ENCODE measurements at places on chromosomes 16 and 17.

- DNase-seq: no peak
These were observed 6.5 kb upstream of the ORAI3 start for GRCh38 chr16:30942426-30942806.

DNA sequence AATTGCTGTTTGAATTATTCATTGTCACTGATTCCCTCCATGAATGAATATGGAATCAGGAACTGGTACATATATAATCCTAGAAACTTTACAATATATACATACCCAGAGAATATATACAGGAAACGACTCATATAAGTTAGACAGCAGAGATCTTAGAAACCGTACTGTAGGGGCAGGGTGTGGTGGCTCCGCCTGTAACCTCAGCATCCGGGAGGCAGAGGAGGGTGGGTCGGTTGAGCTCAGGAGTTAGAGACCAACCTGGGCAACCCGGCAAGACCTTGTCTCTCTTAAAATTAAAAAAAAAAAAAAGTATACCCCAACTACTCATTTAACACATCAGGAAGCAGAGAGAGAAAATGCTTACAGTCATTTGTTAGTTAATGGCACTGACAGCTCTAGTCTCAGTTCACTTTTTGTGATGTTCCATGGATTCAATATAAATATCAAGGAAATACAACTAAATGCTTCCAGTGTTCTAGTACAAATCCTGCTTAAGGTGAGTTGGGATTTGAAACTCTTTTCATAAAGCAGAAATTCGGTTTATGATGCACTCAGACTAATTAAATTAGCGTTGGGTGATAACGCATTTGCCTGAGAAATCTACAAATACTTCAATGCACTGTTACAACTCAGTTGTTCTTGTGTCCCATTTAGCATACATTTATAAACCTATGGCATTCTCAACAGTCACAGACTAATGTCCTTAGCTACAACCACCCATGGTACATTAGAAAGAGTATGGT is 5.6 kb downstream of the GLG1 start:
- no peak for DNase-seq

- DNase-seq: no peak
These were observed at the start of gene SNX20 for GRCh38 chr16:50681021-50681885. TSS of gene SNX20 (minus strand) at chr16:50681312. CDS start at chr16:50677526, 3,786 bp downstream.

- no peak for DNase-seq
These were observed 50.3 kb downstream of the SCNN1G start for GRCh38 chr16:23232806-23233205.

DNA sequence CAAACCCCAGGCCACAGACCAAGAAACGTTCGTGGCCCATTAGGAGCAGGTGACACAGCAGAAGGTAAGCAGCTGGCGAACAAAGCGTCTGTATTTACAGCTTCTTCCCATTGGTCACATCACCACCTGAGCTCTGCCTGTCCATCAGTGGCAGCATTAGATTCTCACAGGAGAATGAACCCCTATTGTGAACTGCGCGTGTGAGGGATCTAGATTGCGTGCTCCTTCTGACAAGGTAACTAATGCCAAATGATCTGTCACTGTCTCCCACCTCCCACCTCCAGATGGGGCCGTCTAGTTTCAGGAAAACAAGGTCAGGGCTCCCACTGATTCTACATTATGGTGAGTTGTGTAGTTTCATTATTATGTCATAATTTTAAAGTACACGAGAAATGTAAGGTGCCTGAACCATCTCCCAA is 186.3 kb downstream of the CPPED1 start:
- DNase-seq: no peak

- no peak for DNase-seq
These were observed 24.4 kb upstream of the ZC3H18 start for GRCh38 chr16:88545781-88546180.

DNA sequence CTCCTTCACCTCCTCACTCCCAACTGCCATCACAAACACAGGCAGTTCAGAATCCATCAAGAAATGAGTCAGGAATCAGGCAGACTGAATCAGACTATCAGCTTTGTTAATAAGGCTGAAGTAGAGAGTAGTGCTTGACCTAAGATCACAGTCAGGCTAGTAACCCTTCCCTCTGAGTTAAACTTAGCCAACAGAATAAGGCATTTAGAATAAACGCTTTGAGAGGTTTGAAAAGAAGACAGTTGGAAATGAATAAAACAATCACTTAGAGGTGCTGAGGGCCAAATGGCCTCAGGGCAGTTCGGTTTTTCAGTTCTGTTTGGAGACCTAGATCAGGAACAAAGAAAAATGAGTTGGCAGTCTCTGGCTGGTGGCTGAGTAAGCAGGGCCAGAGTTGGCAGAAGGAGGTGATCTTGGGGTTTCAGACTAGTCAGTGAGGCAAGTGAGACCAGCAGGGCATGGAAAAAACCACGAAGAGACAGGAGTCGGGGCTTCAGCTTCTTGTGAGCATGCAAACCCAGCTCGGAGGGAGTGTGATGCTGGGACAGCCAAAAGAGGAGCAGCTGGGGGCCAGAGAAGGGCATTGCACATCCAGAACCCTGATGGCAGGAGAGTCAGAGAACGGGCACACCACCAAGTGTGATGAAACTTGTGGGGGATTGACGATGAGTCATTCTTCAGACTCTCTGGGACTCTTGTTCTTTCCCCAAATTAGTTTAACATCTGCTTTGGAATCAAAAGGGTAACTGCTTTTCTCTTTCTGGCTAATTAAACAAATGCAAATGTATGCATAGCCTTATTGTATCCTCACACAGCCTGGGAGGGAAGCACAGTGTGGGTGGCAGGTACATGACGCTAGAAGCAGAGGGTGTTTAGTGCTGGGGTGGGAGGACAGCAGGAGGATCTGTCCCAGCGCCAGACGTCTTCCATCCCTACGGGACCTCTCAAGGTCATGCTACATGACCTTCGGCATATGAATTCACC is 54.8 kb downstream of the SPECC1 start:
- no peak for DNase-seq

DNA sequence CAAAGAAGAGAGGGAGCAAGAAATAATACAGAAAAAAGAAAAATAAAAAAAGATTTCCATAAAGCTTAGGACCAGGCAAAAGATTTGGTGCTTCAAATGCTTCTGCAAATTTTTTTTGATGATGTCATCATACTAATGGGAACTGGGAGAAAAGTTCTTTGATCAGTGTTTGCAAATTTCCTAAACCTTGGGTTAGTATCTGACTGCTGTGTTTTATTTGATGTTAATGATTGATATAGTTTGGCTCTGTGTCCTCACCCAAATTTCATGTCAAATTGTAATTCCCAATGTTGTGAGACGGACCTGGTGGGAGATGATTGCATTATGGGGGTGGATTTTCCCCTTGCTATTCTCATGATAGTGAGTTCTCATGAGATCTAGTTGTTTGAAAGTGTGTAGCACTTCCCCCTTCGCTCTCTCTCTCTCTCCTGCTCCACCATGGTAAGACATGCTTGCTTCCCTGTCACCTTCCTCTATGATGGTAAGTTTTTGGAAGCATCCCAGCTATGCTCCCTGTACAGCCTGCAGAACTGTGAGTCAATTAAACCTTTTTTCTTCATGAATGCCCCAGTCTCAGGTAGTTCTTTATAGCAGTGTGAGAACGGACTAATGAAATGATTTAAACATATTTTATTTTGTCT is 72.6 kb downstream of the TMEM100 start:
- no peak for DNase-seq

DNA sequence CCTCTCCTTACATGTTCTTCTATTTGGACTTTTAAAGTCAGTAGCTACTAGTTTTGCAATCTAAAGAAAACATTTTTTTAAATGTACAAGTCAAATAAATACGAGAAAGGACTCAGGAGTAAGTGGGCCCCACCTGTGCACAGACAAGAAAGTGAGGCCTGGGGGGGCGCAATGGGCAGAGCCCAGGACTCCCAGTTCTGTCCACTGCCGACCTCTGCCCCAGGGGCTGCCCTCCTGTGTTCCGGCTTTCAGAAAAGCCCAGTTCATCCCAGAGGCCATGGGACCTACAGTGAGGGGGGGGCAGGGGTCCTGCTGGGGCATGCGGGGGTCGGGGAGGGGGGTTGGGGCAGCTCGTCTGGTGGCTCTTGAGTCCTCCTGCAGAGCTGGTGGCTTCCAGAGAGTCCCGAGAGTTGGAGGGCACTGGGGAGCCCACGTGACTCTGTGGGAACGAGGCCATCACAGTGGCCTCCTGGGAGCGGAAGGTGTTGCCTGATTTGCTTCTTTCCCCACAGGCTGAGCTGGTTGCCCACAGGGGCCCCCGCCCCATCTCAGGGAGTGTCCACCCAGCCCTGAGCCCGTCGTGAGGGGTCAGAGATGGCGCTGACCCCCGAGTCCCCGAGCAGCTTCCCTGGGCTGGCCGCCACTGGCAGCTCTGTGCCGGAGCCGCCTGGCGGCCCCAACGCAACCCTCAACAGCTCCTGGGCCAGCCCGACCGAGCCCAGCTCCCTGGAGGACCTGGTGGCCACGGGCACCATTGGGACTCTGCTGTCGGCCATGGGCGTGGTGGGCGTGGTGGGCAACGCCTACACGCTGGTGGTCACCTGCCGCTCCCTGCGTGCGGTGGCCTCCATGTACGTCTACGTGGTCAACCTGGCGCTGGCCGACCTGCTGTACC is 2.4 kb downstream of the UTS2R start:
- no peak for DNase-seq

DNA sequence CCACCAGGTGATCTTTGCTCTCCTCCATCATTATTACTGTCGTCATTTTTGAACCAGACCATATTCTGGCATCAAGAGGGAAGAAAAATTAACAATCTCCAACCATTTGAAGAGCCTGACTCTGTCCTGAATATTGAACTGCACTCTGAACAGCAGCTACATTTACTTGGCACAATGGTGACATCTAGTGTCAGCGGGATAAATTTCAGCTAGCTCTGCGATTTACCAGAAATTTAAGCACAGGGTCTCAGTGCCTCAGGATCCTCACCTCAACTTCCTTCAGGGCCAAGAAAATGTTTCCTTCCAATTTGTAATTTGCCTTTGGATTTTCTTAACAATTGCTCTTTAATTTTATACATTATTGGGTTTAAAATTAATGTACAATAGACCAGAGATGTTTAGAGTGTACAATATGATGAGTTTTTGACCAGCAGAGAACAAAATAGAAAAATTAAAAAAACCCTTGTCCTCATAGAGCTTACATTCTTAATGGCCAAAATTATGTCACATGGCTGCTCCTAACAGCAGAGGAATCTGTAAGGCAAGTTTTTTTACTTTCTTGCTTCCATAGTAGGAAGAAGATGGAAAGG is 10.7 kb upstream of the ZNF19 start:
- peak; percentile 59 for DNase-seq

DNA sequence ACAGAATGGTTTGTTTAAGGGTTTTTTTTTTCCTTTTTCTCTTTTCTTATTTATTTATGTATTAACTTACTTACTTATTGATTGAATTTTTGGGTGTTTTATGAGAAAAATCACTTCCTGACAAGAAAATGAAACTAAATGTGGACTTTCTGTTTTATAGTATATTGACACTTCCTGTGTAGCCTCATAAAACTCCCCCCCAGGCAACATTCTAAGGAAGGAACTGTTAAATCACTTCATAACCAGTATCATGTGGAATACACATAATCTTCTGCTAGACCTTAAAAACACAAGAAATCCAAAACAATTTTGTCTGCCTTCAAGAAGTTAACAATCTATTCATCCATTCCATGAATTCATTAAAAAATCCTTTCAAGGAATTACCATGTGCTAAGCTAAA is 164.1 kb upstream of the TOM1L1 start:
- no peak for DNase-seq

DNA sequence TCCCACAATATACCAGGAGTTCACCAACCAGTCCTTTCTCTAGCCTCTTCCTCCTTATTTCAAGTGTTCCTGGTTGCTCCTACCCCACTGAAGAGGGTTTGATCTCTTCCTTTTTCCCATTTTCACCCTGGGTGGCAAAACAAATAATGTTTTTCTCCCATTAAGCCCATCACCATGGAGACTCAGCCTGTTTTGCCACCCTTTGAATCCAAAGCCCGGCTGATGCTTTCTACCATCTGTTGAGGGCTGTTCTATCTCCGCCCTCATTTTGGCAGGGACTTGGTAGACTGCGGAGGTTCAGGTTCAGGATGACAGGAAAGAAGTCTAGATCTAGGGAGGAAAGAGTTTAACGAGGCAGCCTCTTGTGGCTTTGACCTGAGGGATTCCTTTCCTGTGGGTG is 2.6 kb downstream of the DNAH2 start:
- no peak for DNase-seq

- DNase-seq: no peak
These were observed 53.7 kb downstream of the RPH3AL start for GRCh38 chr17:298791-299450.

DNA sequence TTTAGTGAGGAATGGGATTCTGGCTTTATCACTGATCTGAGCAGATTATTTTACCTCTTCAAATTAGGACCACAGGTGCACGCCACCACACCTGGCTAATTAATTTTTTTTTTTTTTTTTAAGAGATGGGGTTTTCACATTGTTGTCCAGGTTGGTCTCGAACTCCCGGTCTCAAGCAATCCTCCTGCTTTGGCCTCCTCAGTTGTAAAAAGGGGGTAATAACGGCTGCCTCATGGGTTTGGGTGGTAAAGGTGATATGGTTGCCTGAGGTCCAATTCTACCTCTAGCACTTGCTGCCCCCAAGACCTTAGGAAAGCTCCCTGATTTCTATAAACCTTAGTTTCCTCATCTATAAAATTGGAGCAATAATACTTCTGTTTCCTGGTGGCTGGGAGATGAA is 130.7 kb upstream of the HS3ST2 start:
- no peak for DNase-seq

GRCh38 chr16:81939164-81940056 is 71.9 kb downstream of the SDR42E1 start:
- DNase-seq: no peak

- no peak for DNase-seq
These were observed 158.5 kb downstream of the RPTOR start for GRCh38 chr17:80703142-80703478.

- no peak for DNase-seq
These were observed 436.0 kb downstream of the MAF start for GRCh38 chr16:79164388-79164995.

DNA sequence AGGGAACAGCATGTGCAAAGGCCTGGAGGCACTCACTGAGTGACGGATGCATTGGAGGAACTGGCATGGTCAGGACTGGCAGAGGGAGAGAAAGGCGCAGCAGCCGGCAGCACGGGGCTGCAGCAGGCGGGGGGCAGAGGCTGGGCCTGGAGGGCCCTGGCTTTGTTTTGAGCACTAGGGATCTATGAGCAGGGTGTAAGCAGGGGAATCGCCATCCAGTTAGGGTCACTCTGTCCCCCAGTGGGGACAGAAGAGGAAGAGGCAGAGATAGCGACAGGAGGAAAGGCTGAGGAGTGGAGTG is 14.2 kb downstream of the HSD11B2 start:
- DNase-seq: no peak

- no peak for DNase-seq
These were observed 22.0 kb downstream of the CFAP20 start for GRCh38 chr16:58107228-58107627.

- DNase-seq: no peak
These were observed 72.9 kb upstream of the SMIM36 start for GRCh38 chr17:55584055-55584685.

DNA sequence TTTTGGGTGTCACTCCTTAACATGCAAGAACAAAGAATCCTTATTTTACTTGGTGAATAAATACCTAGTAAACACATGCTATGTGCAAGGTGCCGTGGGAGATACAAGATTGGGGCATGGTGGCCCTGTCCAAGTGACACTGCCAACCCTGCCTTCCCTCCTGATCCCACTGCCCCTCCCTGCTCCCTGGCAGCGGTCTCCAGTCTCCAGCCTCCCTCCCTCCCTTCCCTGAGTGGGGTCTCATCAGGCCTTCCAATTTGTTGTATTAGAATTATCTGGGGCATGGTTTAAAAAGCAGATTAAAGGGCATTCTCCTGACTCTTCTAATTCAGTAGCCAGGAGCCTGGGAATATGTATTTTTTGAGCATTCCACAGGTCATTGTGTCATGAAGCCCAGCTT is 12.5 kb upstream of the TMED6 start:
- DNase-seq: no peak

- DNase-seq: no peak
These were observed 99.4 kb downstream of the IRF8 start for GRCh38 chr16:85998171-85998867.

All from liver (tissue), 10 donors.